ENCODE measurements at places on chromosomes 6 and 20.

- no peak for DNase-seq
Observed at GRCh38 chr6:114267897-114268296, 74.9 kb downstream of the HS3ST5 start.

DNA sequence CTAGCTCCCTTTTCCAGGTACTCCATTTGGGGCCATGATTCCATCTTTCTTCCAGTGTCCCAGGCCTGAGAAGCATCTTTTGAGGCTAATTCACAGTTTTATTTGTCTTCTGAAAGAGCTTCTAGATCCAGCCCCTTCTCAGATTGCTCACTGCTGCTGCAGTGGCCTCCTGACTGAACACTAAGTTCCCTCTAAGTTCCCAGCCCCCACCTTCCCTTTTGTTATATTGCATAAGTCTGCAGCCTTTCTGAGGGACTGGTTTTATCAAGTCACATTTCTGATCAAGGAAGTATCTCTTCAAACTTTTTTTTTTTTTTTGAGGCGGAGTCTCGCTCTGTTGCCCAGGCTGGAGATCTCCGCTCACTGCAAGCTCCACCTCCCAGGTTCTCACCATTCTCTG lies 10.7 kb downstream of the MAPRE1 start:
- DNase-seq = no peak

GRCh38 chr6:22067671-22068070 lies 229.2 kb downstream of the PRL start:
- DNase-seq = no peak

DNA sequence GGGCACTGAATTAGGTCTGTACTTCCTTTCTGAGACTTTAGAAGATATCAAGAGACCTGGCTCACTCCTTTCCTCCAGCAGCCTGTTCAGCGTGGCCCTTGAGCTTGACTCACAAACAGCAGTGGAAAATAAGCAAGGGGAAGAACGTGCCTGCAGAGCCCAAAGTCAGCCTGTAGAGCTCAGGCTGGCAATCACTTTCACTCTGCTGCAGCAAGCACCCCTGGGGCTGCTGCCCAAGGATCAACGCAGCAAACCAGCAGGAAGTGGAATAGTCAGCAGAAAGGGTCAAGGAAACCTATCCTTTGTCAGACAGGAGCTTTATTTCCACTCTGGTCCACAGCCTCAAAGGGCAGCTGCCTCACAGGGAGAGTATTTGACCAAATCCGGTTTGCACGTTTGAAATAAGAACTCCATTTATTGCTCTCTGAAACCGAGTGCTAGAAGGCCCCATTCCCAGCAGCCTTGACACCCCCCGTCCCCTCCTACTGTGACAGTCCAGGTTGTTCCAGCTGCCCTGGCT lies 77.4 kb downstream of the PRDM1 start:
- no peak for DNase-seq

- no peak for DNase-seq
Observed at GRCh38 chr6:136024711-136025110, 173.2 kb downstream of the PDE7B start.

- DNase-seq = no peak
Observed at GRCh38 chr6:51045548-51045947, 226.9 kb downstream of the TFAP2B start.
